Stimulated activated CD4-positive, alpha-beta T cell treated with anti-CD3 and anti-CD28 coated beads, Interleukin-15, amount 100 ng/mL, for 48 hours (primary cell): ENCODE measurements at places on chromosomes 7 and 10.
A peak's percentile ranks its signal among the peaks of the same experiment; 100 is the strongest.

- DNase-seq, result no peak
These were observed 429.7 kb downstream of the EXOC4 start for GRCh38 chr7:133682364-133683181.

DNA sequence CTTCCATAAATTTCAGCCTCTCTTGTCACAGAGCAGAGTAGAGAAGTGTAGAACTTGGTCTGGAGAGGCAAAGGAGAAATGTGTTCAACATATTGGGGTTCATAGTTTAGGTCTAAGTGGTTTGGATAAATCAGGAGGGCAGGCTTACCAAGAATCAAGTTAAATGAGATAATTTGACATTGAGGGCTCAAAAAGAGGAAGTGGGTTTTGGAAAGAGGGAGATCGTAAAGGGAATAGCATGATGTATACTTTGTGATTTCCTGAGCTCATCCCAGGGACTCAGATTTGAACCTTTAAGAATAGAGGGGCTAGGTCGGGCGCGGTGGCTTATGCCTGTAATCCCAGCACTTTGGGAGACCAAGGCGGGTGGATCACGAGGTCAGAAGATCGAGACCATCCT is 34.7 kb upstream of the NPY start:
- DNase-seq, result no peak

GRCh38 chr10:93330824-93331223 is 151.3 kb downstream of the MYOF start:
- DNase-seq, result no peak

DNA sequence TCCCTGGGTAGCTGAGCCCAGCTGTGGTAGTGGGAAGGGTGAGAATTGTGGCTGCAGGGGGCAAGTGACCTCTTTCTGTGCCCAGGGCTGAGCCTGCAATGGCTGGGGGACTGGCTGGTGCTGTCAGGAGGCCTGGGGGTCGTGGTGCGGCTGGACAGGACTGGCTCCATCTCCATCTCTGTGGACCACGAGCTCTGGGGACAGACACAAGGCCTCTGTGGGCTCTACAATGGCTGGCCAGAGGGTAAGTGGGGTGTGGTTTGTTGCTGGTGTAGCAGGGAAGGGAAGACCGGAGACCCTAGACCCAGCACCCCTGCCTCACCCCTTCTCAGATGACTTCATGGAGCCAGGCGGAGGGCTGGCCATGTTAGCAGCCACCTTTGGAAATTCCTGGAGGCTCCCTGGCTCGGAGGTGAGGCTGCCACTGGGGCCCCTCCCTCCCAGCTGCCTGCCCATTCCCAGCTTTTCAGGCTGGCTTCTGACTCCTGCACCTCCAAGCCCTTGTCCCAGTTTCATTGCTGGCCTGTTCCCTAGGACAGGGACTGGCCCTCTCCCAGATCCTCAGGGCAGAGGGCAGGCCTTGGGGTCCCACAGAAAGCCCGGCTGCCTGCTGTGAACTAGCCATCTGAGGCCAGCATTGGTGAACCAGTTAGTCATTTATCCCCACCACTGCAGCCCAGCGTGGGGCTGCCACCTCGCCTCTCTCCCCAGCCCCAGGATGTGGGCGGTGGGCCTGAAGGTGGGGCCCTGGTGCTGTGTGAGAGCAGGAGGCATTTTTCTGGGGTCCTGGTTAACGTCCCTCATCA is 5.5 kb upstream of the ZNF467 start:
- DNase-seq, result no peak

DNA sequence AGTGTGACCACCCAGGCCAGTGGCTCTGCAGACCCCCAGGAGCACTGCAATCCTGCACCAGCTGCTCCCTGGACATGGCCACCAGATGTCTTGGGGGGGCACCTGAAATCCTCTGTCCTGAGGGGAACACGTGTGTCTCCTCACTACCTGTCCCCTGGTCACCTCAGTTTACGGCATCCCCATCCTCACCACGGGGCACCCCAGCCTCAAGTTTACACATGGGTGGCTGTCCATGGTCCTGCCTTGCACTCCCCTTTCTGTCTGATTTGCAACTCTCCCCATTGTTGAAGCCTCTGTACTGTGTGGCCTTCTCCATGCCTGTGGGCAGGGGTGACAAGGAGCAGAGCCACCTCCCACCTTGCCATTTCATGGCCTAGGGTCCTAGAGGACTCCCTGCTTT is 67.2 kb downstream of the RAMP3 start:
- no peak for DNase-seq

DNA sequence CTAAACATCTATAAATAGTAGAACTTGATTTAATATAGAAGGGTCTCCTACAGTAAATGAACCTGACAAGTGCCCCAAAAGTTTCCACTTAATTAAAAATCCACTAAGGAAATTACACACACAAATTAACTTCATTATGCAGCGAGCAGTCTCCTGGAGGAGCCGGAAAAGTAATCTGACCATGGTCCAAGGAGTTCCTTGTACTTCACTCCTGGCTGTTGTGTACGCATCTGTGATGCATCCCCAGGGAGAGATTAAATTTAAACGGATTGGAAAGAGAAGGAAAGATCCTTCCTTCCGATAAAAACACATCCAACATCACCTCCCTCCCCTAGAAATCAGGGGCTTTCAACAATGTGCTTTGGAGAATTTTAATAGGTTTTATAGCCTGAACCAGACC is 85.5 kb downstream of the PARD3 start:
- DNase-seq, result no peak

DNA sequence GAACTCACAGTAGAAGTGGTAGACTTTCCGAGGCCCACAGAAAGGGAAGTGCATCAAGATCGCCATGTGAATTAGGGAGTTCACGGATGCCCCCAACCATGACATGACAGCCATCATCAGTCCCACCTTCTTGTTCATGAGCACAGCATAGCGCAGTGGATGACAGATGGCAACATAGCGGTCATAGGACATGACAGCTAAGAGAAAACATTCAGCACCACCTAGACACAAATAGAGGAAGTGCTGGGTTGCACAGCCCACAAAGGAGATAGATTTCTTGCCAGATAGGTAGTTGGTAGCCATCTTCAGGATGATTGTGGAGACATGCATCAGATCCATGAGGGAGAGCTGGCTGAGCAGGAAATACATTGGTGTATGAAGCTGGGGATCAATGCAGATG is 342 bp downstream of the OR2AE1 start:
- no peak for DNase-seq

DNA sequence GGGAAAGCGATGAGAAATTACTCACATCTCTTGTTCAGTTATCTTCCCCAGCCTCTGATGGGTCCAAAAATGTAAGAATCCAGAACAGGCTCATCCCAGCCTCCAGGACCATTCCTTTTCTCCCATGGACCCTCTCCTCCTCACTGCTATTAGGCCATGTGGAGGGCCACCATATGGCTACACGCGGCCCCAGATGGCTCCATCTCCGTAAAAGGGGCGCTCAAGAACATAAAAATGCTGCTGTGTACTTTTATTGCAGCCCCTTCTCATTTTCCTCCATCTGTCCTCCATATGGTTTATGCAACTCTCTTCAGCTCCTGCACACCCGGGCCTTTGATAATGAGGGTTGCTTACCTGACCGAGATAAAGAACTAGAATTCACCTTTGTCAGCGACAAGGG is 166.2 kb downstream of the RAPGEF5 start:
- no peak for DNase-seq

- DNase-seq, result no peak
These were observed 145.1 kb downstream of the SEMA3D start for GRCh38 chr7:85041605-85042216.

GRCh38 chr10:88810196-88810961 is 7.8 kb downstream of the LIPM start:
- DNase-seq, result no peak

DNA sequence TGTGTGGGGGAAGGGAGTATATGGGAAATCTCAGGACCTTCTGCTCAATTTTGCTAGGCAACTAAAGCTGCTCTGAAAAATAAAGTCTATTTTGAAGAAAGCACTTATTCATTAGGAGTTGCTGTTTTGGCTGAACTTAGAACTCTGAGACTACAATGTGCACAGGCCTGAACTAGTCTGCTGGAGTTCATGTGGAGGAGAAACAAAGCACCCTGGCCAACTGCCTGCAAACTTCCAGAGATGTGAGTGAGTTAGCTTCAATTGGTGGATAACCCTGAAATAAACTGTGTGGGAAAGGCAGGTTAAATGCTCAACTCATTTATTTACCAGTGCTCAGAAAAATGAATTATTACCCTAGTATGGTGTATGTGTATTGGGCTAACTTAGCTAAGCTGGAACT is 17.3 kb upstream of the FAM241B start:
- no peak for DNase-seq

DNA sequence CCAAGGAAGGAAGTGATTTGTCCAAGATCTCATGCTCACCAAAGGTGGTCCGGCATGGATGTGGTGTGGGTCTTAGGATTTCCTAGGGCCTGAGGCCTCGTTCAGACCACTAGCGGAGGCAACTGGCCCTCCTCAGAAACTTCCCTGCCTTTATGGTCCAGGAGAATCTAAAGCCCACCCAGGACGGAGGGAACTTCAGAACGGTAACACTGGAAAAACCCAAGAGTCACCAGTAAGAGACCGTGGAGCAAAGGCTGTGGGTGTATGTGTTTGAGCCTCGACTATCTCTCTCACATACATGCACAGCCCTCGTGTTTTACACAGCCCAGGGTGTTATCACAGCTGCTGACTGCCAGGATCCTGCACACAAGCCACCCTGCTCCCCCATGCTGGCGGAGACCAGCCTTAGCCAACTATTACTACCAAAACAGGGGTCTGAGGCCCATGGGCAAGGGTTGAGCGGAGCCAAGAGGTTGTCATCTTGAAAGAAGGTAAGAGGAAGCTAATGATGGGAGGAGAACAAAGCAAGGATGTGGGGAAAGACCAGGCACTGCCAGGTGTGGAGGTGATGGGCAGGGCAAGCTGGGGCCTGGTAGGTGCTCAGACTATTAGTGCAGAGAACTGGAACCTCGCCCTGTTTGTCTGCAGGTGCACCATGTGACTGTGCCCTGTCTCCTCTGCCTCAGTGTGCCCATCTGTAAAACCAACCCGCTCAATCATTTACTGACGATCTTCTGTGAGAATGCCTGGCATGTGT is 170.2 kb upstream of the ZMIZ1 start:
- no peak for DNase-seq

GRCh38 chr10:12348870-12349628 is at the start of gene CAMK1D:
Gene CAMK1D, plus strand, starts transcription at chr10:12349547.
- peak; percentile 73 for DNase-seq

DNA sequence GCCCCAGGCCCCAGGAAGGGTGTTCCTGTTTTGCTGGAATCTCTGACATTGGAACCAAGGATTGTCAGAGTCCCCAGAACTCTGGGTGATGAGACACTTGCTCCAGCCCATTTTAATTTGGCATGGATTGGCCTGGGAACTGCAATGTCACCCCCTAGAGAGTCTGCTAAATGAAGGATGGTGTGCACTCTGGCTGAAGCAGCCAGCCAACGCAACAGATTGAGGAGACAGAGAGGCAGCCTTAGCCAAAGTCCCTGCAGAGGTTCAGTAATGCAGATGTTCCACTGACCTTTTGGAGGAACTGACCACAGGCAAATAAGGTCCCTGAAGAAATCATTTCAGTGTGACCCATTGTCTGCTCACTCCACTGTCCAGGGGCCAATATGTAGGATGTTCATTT is 13.4 kb downstream of the LRRC18 start:
- no peak for DNase-seq

- no peak for DNase-seq
These were observed 190.9 kb downstream of the RPS24 start for GRCh38 chr10:78224602-78225001.

GRCh38 chr10:12252882-12253546 is 57.0 kb downstream of the CDC123 start:
- no peak for DNase-seq

GRCh38 chr7:40105879-40106473 is 28.4 kb downstream of the MPLKIP start:
- DNase-seq, result no peak
